ENCODE measurements at places on chromosomes 7 and 10. TPM values are rescaled to one million over a fixed set of nuclear protein-coding genes. Genes with fewer than 3 reads are reported as not detected.

GRCh38 chr10:48700493-48700892 lies 15.8 kb downstream of the WDFY4 start:
- no peak for DNase-seq

GRCh38 chr10:115384665-115385064 lies 291.5 kb downstream of the ATRNL1 start:
- DNase-seq: no peak

GRCh38 chr7:5514440-5515035 lies 90.9 kb upstream of the TNRC18 start:
- DNase-seq: no peak

- DNase-seq: no peak
These were observed 16.3 kb downstream of the PI4K2A start for GRCh38 chr10:97656777-97657176.

GRCh38 chr10:62528441-62528840 lies 154.3 kb downstream of the ZNF365 start:
- DNase-seq: no peak

GRCh38 chr10:110304394-110304779 lies 333 bp downstream of the SMNDC1 start:
- no peak for DNase-seq

DNA sequence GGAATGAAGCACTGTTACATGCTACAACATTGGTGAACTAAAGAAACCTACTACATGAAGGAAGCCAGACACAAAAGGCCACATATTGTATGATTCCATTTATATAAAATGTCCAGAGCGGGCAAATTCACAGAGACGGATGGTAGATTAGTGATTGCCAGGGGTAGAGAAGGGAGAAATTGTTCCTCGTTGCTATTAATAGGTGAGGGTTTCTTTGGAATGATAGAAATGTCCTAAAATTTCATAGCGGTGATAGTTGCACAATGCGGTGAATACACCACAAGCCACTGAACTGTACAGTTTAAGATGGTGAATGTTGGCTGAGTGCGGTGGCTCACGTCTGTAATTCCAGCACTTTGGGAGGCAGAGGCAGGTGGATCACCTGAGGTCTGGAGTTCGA lies 29.0 kb downstream of the DENND2A start:
- DNase-seq: no peak

DNA sequence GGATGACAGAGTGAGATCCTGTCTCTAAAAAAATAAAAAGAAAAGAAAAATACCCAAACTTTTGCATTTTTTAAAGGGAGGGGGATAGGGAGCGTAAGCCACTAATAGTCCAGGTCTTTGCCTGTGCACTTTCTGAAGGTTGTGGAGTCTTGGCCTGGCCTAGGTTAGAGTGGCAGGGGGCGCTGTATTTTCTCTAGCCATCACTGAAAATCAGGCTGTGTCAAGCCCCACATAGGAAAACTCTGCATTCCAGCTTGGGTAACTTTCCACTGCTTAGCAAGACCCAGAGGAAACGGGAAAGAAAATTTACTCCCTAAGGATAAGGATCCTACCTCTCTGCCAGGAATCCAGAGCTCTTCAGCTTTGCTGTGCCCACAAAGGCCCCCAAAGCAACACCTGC lies 10.5 kb upstream of the PAX4 start:
- DNase-seq: no peak

DNA sequence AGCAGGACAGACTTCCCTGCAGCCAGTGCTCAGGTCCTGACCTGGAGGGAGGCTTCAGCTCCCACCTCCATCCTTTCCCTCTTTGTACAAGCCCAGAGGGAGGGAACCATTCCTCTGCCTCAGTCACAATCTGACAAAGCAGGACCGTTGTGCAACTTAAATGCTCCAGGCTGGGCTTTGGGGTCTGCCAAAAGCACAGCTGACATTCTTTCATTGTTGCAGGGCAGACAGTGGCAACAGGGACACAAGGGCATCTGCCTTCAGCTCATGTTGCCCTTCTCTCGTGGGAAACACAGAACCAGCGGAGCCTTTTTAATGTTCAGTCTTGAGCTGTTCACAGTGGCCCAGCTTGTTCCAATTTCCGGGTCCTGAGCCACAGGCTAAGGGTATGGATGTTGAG lies 155.7 kb upstream of the TNS3 start:
- no peak for DNase-seq

DNA sequence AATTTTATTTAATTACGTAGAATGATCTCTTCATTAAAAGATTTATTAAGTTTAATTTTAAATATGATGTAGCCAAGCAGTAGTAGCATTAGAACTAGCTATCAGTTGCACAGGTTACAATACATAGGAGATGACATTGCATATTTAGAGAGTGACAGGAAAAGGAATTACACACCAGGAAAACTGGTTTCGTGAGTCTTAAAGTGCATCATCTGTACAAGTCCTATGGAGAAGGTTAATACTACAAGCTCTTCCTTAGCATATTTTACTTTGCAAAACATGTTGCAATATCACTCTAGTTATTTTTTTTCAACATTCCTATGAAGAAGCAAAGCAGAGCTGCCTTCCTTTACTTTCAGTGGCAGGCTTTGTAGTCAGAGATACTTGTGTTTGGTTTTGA lies 20.2 kb upstream of the SEM1 start:
- no peak for DNase-seq

- no peak for DNase-seq
These were observed 149.2 kb upstream of the PDE1C start for GRCh38 chr7:32219416-32219815.

DNA sequence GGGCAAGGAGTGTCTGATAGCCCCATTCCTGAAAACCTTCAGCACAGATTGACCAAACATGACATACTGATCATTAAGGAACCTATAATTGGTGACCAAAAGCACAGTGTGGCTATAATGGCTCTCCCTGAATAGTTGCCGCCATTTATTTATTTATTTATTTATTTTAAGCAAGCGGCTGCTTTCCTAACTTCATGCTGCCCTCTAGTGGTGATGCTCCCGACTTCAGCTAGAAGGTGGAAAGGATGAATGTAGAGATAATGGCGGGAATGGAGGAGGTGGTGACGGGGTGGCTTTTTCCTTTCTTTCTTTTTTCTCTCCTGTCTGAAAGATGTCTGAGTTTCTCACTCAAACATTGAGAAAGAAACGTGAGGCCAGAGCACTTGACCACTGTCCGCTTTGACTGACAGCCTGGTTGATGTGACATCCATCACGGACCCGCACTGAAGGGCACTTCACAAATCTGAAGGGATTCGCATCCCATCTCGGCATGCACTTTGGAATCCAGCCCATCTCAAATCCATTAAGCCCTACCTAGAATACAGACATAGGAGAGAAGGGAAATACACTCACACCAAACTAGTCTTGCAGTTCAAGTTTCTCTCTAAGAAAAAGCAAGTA lies 1090.1 kb downstream of the KCNMA1 start:
- peak; percentile 81 for DNase-seq

PAPOLB gene
- 1.4 TPM for total RNA-seq

GPR15LG gene
- total RNA-seq: not detected

HYCC1 gene
- total RNA-seq: 54.5 TPM

TAC1 gene
- 1.4 TPM for total RNA-seq

NME8 gene
- not detected for total RNA-seq

OR9A2 gene
- total RNA-seq: not detected

CPED1 gene
- 63.9 TPM for total RNA-seq

NCF1 gene
- total RNA-seq: 1.6 TPM

PRKCQ gene
- total RNA-seq: 0.79 TPM

HOXA9 gene
- total RNA-seq: 1.0 TPM
